ENCODE measurements at places on chromosomes 1 and 21. TPM values are rescaled to one million over a fixed set of nuclear protein-coding genes. Genes with fewer than 3 reads are reported as not detected.

CDC7 gene
- 2.7 TPM for total RNA-seq

MTMR11 gene
- total RNA-seq = 2.2 TPM

EPHX1 gene
- total RNA-seq = 26.1 TPM

TMEM269 gene
- total RNA-seq = not detected

WDR64 gene
- not detected for total RNA-seq

GJA9 gene
- total RNA-seq = not detected

UTS2 gene
- total RNA-seq = not detected

CAMK2N1 gene
- total RNA-seq = 4.6 TPM

CYP4A11 gene
- not detected for total RNA-seq

NGF gene
- total RNA-seq = not detected

CPT2 gene
- total RNA-seq = 14.8 TPM

TRABD2B gene
- 0.06 TPM for total RNA-seq

KCNA2 gene
- total RNA-seq = not detected

CRABP2 gene
- 0.63 TPM for total RNA-seq

ABL2 gene
- total RNA-seq = 101 TPM

OR2T2 gene
- not detected for total RNA-seq

RASAL2 gene
- 35.9 TPM for total RNA-seq

TNFAIP8L2 gene
- not detected for total RNA-seq

LCE3D gene
- not detected for total RNA-seq

BARHL2 gene
- not detected for total RNA-seq

OR10J1 gene
- not detected for total RNA-seq

ATP5PF gene
- total RNA-seq = 95.4 TPM

HSF2BP gene
- 1.7 TPM for total RNA-seq

GBP4 gene
- 27.0 TPM for total RNA-seq

C1orf210 gene
- not detected for total RNA-seq

RNU1-1 gene
- under 0.01 TPM for total RNA-seq

PFKFB2 gene
- 1.2 TPM for total RNA-seq

TCP10L gene
- total RNA-seq = not detected

SLC9C2 gene
- not detected for total RNA-seq

KIAA1614 gene
- total RNA-seq = 5.1 TPM

NID1 gene
- total RNA-seq = 321 TPM

SYDE2 gene
- total RNA-seq = 1.5 TPM

VCAM1 gene
- 61.9 TPM for total RNA-seq

PTGS2 gene
- total RNA-seq = 2.1 TPM

FNDC5 gene
- not detected for total RNA-seq

ABCG1 gene
- total RNA-seq = 66.0 TPM

MAGI3 gene
- total RNA-seq = 5.8 TPM

ANKRD34A gene
- total RNA-seq = 0.35 TPM

CLCC1 gene
- 19.7 TPM for total RNA-seq

DEGS1 gene
- 181 TPM for total RNA-seq

RHCE gene
- total RNA-seq = not detected

Data from glomerular endothelial cell (primary cell).